Ecto neural progenitor cell (in vitro differentiated cells): ENCODE measurements at places on chromosomes 12 and 14.

DNA sequence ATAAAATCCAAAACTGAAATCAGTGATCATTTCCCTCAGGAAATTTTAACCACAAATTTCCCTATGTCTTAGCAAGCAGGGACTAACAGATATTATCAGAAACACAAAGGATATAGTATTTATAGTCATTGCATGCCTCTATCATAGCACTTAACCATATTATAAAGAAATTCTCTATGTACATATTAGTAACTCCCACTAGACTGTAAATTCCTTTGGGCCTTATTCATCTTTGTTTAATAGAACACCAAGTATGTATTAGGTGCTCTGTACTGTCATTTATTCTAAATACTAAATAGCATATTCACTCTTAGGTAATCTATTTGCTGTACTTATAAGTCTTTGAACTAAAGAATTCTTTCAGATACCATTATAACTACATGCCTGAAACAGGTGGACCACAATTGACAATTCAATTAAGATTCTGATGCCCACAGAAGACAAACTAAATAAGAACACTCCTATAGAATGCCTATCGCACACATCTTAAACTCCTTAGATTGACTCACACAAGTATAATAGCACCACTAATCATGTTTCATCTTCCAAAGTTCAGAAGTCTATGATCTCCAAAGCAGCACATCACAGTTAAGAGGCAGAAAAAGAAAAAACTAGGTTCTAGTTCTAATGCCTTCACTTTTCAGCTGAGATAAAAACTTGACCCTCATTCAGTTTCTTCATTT lies 134.1 kb downstream of the FSCB start:
- DNase-seq: no peak

DNA sequence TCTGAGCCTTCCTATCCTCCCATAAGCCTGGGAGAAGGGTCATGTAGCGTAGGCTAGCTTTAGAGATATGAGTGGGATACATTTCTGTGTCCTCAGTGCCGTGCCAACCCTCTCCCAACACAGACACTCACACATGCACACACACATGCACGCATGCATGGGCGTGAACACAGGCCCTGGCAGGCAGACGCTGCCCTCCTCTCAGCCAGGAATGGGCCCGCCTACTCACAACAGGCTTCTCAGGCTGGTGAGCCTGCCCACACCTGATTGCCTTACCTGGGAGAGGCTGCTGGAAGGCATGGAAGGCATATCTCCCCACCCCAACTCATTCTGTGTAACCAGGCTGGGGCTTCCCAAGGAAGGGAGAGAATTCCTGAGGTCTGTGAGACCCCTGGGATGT lies 12.8 kb upstream of the ACVR1B start:
- no peak for DNase-seq

DNA sequence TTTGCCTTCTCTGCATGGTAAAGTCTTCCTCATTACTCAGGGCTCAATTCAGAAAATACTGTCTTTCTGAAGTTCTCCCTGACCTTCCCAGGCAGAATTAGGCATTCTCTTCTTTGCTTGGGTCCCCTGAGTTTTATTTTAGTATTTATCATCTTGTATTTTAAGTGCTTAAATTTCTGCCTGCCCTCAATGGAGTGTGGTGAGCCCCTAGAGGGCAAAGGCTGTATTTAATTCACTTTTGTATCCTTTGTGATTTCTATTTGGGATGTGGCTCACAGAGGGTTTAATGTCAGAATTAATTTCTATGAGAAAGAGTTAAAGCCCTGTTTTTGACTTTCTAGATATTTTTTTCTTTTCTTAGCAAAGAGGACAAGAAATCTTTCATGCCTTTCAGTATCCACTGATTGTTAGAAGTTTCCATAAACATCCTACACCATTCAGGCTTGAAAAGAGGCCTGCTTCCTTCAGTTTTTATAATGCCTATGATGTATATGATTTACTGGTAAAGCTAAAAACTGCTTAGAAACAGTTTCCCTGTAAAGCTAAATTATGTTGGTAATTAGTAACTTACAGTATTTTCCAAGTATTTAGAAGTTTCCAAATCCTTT lies 55.6 kb upstream of the PTPRB start:
- no peak for DNase-seq

DNA sequence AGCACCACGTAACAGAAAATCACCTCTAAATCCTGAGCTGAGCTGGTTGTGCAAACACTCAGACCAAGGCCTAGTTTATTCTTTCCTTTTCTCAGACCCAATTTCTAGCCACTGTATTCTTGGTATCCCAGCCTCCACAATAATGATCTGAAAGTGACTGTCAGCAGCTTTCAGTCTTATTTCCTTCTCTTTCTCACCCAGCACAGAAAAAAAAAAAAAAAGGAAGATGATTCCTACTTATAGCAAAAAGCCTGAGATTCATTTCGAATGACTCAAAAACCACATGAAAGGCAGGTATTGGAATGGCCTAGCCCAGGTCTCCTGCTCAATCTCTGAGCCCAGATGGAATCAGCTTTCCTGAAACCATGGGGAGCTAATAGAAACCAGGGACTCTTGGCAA lies 298.6 kb upstream of the PPFIA2 start:
- no peak for DNase-seq

- no peak for DNase-seq
These were observed 14.7 kb upstream of the KRT86 start for GRCh38 chr12:52259657-52260243.

DNA sequence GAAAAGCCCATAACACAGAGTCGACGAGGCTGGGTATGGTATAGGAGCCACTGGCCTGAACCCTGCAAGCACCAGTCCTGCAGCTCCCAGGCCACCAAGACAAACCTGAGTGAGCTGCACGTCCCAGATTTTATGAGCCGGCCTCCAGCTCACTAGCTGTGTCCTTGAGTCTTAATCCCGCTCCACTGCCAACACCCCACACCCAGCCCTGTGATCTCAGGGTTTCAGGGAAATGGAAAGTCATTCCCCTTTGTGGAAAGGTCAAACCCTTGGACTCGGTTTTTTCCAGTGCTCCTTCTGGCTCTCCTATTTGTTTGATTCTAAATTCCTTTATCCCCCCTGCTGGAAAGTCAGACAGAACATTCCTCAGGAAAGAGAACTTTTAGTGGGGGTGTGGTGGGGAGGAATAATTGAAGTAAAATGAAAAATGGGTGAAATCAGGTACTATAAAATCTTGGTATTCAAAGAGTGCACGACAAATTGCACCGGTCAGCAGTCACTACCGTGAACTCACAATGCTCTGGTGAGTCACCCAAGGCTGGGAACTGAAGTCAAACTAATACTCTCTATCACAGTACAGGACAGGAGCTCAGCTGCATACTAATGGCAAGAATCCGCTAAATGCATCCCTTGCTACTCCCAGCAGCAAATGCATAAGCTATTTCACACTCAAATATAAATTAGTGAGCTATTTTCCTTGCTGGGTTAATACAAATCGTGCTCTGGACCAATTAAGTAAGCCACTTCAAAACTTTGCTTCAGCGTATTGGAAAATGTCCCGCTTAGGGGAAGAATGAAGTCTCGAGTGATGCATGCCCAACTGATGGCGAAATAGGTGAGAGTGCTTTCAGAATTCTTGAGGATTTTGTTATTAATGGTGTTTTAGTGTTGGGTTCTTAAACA lies 9.0 kb downstream of the PITPNM2 start:
- DNase-seq: no peak

- no peak for DNase-seq
These were observed 89.7 kb downstream of the ESRRB start for GRCh38 chr14:76465664-76466063.

- no peak for DNase-seq
These were observed 38.3 kb downstream of the GYS2 start for GRCh38 chr12:21566223-21566906.

- no peak for DNase-seq
These were observed 410.6 kb downstream of the DAD1 start for GRCh38 chr14:22178333-22178839.

DNA sequence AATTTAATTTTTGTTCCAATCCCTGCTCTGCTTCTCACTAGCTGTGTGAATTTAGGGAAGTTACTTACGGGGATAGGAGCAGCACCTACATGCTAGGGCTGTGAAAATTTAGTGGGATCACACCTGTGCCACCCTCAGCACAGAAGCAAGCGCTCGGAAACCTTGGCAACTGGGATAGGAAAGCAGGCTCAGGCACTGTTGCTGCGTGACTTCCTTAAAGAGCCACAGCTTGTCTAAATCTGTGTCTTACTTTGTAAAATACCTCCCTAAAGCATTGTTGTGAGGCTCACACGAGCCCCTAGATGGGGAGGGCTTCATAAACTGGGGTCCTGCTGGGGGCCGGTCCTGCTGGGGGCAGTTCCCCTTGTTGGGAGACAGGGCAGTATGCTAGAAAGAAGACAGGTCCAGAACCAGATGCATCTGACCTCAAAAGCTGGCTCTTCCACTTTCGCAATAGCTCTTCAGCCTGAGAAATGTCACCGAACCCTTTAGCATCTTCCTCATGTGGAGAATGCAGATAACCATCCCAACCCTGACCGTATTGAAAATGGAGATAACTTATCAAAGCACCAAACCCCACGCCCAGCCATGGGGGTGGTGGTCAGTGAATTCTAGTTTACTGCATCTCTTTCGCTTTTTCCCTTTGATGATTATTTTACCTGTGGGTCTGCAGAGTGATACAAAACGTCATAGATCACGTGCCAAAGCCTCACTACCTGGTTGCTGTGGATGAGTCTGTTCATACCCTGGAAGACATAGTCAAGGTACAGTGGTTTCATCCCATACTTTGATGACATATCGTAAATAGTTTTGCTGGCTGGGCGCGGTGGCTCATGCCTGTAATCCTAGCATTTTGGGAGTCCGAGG lies 54.1 kb downstream of the AK7 start:
- DNase-seq: no peak

DNA sequence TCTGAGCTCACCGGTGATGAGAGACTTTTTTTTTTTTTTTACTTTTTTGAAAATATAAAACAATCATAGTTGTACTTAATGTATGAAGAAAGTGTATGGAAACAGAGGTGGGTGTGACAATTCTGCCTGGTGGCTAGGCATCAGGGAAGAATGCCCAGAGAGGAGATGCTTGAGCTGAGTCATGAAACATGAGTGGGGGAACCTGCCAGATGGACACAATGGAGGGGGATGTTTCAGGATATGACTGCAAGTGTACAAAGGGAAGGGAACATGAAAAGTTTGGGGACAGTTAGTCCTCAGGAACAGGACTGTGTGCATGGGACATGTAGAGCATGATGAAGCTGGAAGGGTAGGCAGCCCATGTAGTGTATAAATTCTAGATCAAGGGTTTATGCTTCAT lies 274.2 kb upstream of the E2F7 start:
- no peak for DNase-seq

DNA sequence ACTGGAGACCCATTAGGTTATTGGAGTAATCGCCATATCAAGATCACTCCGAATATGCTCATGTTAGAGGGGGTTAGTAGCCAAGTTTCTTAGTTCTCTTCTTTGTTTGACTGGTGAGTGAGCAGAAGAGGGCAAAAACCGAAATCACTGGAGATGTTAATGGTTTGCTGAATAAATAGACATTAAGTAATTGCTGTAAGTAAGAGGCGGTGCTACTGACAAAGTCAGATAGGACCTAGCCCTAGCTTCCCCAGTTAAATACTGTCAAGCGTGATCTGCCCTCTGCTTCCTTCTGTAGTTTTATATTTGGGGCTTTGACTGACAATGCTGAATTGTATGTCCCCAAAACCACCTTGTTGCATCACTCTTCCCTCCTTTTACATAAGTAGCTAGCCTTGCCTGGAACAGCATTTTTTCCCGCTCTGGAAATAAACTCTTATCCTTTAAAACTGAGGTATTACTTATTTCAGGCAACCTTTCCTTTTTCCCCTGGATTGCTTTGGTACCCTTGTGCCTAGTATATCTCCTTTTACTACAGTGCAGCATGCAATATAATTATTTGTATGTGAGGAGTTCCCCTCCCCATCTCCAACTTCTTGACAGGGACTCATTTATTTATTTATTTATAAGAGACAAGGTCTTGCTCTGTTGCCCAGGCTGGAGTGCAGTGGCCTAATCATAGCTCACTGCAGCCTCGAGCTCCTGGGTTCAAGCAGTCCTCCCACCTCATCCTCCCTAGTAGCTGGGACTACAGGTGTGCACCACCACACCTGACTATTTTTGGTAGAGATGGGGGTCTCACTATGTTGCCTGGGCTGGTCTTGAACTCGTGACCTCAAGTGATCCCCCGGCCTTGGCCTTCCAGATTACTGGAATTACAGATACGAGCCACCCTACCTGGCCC lies 1.4 kb downstream of the SNRPF start:
- no peak for DNase-seq

DNA sequence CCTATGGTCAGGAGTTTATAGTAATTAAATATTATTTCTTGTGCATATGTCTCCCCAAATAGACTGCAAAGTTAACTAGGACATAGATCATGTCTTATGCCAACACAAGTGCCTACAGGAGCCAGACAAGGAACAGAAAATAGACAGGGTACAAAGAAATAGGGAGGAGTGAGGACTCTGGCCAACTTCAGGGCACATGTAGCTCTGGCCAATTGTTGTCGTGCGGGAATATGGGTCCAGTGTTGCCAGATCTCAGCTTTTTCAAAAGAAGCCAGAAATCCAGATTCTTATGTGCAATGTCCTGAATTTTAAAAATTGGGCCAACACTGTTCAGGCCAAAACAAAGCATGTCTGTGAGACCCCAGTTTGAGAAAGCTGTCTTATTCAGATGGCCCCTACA lies 68.7 kb downstream of the RFX4 start:
- DNase-seq: no peak

DNA sequence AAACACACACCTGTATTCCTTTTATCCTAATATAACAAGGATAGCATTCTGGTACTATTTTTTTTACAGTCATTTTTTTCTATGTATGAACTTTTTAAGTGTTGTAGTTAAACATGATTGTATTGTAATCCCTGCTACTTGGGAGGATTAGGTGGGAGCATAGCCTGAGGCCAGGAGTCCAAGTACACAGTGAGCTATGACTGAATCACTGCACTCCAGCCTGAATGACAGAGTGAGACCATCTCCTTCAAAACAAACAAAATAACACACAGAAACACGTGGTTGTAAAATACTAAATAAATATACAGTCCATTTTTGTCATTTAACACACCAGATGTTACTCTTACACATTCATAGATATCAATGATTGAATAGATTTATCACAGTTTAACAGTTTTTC lies 56.9 kb downstream of the MAP4K5 start:
- no peak for DNase-seq

GRCh38 chr12:32548691-32549281 lies 130.3 kb upstream of the DNM1L start:
- DNase-seq: no peak

DNA sequence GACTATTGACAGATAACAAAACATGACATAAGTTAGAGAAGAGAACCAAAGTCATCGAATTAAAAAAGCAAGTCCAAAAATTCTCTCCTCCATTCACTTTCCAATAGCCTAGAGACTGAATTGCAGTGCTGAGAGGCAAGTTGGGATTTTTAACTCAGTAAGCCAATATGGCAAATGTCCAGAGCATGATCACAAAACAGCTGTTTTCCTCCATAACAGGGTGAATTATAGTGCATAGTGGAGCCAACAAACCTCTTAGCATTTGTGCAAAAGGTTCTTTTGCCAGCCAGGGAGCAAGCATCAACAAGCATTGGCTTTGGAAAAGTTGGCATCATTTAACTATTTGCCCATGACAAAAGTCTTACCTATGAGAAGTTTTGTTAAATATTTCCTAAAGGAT lies 458.8 kb upstream of the NOVA1 start:
- DNase-seq: no peak
